ENCODE measurements at places on chromosomes 2 and 18.

- no peak for DNase-seq
These were observed 863 bp upstream of the SIX2 start for GRCh38 chr2:45009928-45010701.

- DNase-seq = no peak
These were observed 12.3 kb upstream of the SMAD7 start for GRCh38 chr18:48962994-48963561.

GRCh38 chr2:66437691-66438497, 3.0 kb downstream of the MEIS1 start:
- no peak for DNase-seq

GRCh38 chr2:179251870-179252269, 12.8 kb downstream of the SESTD1 start:
- DNase-seq = no peak

- DNase-seq = no peak
These were observed 73.9 kb upstream of the SIX2 start for GRCh38 chr2:45083175-45083574.

- DNase-seq = no peak
These were observed 315.2 kb upstream of the ZEB2 start for GRCh38 chr2:144834998-144835633.

GRCh38 chr2:231360881-231361371, 34.6 kb upstream of the B3GNT7 start:
- no peak for DNase-seq

DNA sequence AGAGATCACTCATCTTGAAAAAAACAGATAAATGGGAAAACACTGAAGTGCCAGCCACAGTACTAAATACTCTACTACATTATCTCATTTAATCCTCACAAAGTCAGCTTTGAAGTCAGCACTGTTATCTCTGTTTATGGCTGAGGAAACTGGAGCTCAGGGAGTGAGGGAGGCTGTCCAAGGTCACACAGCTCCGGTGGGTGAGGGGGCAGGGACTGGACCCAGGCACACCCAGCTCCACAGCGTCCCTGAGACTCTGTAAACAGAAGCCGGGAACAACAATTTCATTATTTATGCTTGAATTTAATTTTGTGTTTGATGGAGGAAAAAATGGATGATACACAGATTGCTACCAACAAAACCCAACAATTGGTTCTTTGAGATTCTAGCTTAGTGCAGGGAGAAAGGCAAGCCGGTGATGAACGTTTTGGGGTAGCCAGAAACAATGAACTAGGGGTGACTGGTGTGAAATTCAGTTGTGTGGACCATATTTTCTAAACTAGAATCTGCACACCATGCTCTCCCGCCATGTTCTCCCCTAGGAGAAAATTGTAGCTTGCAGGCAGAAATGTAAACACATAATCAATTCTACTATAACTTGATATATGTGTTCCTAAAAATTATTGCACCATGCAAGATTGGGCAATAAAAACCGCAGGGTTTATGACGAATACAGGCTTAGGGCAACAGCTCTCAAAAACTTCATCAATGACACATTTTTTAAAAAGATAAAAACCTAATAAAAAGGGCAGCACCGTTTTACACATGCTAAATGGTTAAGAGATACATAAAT, at the start of gene GREB1:
GREB1 (plus strand) TSS at position 768 of the 793 bp plus-strand sequence. CDS start 22,570 bp downstream, outside the sequence.
- DNase-seq = no peak

Measured in stimulated activated CD8-positive, alpha-beta memory T cell treated with anti-CD3 and anti-CD28 coated beads, Interleukin-15, amount 100 ng/mL, for 48 hours (primary cell).